Calu3 (cell line): ENCODE measurements at places on chromosomes 6 and 20. TPM values are rescaled to one million over a fixed set of nuclear protein-coding genes. Genes with fewer than 3 reads are reported as not detected.
A peak's percentile ranks its signal among the peaks of the same experiment; 100 is the strongest.

Gene ZNF133
- total RNA-seq = 4.6 and 5.0 TPM in 2 replicates

Gene C6orf132
- 85.8 and 88.5 TPM in 2 replicates for total RNA-seq

DNA sequence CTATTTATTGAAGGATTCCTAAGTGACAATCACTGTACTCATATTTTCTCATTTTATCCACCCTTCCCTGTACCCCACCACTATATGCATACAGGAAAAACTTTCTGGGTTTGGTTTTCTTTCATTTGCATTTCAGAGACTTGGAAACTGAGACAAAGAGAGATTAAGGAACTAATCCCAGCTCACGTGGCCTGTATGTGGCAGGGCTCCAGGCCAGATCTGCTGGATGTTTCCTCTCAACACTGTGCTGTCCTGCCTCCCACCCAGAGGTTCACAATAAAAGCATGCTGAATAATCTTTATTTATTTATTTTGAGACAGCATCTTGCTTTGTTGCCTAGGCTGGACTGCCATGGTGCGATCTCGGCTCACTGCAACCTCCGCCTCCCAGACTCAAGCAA lies 50.2 kb downstream of the CEP162 start:
- no peak overlapping the region for H3K27ac ChIP-seq
- H3K36me3 ChIP-seq = no peaks in the 10 kb centered on the region
- no peak for DNase-seq
- no peaks in the 10 kb centered on the region for H3K27me3 ChIP-seq
- H3K4me1 ChIP-seq = no peaks in the 10 kb centered on the region

- peaks cover 33% of the 10 kb centered on the region for H3K4me1 ChIP-seq
- no peak overlapping the region for H3K27ac ChIP-seq
- DNase-seq = no peak
- H3K36me3 ChIP-seq = no peaks in the 10 kb centered on the region
Observed at GRCh38 chr6:31086788-31087440, 25.5 kb downstream of the C6orf15 start.

Gene AGER
- total RNA-seq = 14.3 and 14.4 TPM in 2 replicates

DNA sequence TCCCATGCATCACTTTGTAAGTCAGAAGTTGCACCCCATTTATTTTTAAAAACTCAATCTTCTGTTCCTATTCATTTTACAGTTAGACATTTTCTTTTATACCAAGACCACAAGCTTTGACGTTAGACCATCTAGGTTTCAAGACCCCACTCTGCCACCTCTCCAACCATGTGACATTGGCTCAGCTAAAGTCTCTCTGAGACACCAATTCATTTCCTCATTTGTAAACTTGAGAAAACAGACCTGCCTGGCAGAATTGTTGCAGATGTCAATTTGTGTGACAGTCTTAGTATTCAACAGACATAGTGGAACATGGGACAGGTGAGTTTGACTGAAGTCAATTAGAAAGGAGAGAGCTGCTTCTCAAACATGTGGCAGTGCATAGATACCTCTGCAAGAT lies 55.6 kb upstream of the CSE1L start:
- no peaks in the 10 kb centered on the region for H3K4me1 ChIP-seq
- peaks cover 77% of the 10 kb centered on the region for H3K36me3 ChIP-seq
- no peak for DNase-seq
- no peaks in the 10 kb centered on the region for H3K27me3 ChIP-seq

- DNase-seq = no peak
- peaks cover 40% of the 10 kb centered on the region for H3K36me3 ChIP-seq
- no peak overlapping the region for H3K4me3 ChIP-seq
- H3K27ac ChIP-seq = peak overlapping the region; percentile 50
- peaks cover 73% of the 10 kb centered on the region for H3K4me1 ChIP-seq
Observed at GRCh38 chr6:46998436-46999017, 43.6 kb downstream of the ADGRF1 start.

GRCh38 chr6:121615493-121615892 lies 180.0 kb downstream of the GJA1 start:
- H3K27me3 ChIP-seq = no peaks in the 10 kb centered on the region
- H3K36me3 ChIP-seq = no peaks in the 10 kb centered on the region
- H3K4me1 ChIP-seq = peaks cover 12% of the 10 kb centered on the region

DNA sequence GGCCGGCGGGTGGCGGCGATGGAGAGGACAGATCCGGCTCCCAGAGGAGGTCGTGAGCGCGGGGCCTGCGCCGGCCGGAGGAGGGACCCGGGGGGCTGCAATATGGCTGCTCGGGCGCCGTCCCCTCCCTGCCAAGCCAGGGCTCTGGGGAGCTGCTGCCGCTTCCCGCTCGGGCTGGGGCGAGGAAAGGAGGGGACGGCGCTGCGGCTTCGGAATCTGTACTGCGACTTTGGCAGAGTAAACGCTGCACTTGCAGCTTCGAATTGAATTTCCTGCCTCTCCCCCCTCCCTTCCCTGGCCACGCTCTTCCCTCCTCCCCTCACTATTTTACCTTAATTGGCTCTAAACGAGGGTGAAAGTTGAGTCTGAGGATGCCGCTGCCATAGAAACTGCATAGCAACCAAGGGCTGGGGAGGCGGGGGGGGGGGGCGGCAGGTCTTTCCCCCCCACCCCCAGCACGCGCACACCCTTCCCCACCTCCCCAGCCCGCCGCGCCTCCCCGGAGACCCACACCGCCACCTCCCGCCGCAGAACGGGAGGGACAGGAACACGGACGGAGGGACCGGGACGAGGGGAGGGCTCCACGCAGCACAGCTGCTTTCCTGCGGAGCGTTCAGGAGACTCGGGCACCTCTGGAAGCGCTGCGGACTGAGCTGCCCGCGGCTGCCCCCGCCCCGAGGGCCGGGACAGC lies 93.9 kb downstream of the RNASET2 start:
- H3K27me3 ChIP-seq = peaks cover 53% of the 10 kb centered on the region
- H3K27ac ChIP-seq = no peak overlapping the region
- peak; percentile 39 for DNase-seq
- H3K4me1 ChIP-seq = no peaks in the 10 kb centered on the region
- peaks cover 11% of the 10 kb centered on the region for H3K36me3 ChIP-seq

Gene PTP4A1
- total RNA-seq = 97.3 and 110 TPM in 2 replicates

Gene DPPA5
- total RNA-seq = not detected in 2 replicates

DNA sequence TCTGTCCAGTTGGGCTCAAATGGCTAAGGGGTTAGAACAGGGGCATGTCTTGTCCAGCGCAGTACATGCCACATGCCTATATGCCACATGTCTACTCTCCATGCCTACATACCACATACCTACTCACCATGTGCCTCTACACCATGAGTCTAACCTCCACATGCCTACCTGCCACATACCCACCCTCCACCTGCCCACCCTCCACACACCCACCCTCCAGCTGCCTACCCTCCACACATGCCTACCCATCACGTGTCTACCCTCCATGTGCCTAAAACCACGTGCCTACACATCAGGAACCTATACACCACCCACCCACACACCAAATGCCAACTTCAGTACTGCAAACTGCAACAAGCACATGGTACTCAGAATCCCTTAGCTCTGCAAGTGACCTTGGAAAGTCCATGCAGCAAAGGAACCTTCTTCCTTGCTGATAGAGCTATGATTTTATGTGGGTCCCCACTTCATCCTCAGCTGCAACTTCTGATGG lies 113.0 kb upstream of the CST7 start:
- no peaks in the 10 kb centered on the region for H3K36me3 ChIP-seq
- no peaks in the 10 kb centered on the region for H3K4me1 ChIP-seq
- DNase-seq = no peak
- no peak overlapping the region for H3K4me3 ChIP-seq

- H3K27me3 ChIP-seq = no peaks in the 10 kb centered on the region
- peaks cover 24% of the 10 kb centered on the region for H3K4me1 ChIP-seq
Observed at GRCh38 chr6:109925075-109925474, 53.0 kb upstream of the GPR6 start.

Gene NKX2-2
- total RNA-seq = not detected in 2 replicates

DNA sequence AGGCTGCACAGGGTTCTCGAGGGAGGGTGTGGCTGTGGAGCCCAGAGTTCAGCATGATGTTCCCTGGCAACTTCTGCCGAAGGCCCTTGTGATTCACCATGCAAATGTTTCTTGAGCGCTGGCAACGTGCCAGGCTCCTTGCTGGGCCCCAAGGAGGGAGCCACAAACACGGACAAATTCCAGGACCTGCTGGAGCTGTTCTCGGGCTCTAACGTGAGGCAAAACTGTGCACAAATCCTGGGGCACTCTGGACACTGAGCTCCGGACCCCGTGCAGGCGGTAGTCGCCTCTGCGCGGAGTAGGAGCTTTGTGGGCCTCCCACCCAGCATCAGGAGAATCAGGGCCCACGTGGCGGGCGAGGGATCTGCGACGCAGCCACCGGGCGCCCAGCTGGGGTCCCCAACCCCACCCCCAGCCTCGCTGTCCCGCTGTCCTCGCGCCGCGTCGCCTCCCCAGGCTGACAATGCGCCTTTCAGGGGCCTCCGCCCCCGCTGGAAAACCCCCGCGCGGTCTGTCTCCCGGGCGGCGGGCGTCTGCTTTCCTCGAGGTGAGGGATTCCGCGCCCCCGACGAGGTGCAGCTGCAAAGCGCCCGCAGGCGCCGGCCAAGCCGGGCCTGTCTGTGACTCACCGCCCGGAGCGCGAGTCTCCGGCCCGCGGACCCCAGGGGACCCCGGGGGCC lies 31.7 kb upstream of the SCUBE3 start:
- peak overlapping the region; percentile 47 for H3K4me3 ChIP-seq
- peaks cover 11% of the 10 kb centered on the region for H3K36me3 ChIP-seq
- peaks cover 60% of the 10 kb centered on the region for H3K4me1 ChIP-seq
- peak; percentile 85 for DNase-seq
- no peaks in the 10 kb centered on the region for H3K27me3 ChIP-seq

Gene COL9A3
- 2.7 TPM in 2 replicates for total RNA-seq

DNA sequence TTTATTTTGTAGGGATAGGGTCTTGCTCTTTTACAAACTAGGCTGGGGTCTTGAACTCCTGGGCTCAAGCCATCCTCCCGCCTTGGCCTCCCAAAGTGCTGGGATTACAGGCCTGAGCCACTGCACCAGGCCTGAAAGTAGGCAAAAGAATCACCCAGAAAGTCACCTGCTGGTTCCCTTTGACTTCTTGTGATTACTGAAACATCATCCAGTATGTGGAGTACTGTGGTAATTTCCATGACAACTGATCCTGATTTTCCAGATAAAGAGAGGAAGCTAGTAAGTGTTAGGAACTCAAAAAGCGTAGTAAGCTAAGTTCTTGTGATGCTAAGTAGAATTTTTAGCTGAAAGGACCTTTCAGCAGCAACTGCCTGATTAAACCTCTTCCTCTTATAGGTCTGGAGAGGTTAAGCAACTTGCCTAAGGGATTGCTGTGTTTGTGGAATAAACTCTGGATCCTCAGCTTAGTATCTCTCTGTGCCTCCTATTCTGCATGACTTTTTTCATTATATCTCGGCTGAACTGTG lies 16.8 kb downstream of the RALY start:
- H3K36me3 ChIP-seq = peaks cover 5% of the 10 kb centered on the region
- H3K4me1 ChIP-seq = peaks cover 61% of the 10 kb centered on the region
- no peaks in the 10 kb centered on the region for H3K27me3 ChIP-seq
- no peak overlapping the region for H3K27ac ChIP-seq
- no peak for DNase-seq

GRCh38 chr6:19855536-19855935 lies 18.4 kb downstream of the ID4 start:
- H3K27me3 ChIP-seq = no peaks in the 10 kb centered on the region
- no peak overlapping the region for H3K27ac ChIP-seq
- H3K36me3 ChIP-seq = peaks cover 4% of the 10 kb centered on the region
- no peak overlapping the region for H3K4me3 ChIP-seq

GRCh38 chr6:85490516-85491248 lies 40.8 kb downstream of the NT5E start:
- no peaks in the 10 kb centered on the region for H3K27me3 ChIP-seq
- H3K4me1 ChIP-seq = peaks cover 27% of the 10 kb centered on the region
- DNase-seq = peak; percentile 39
- no peak overlapping the region for H3K4me3 ChIP-seq

DNA sequence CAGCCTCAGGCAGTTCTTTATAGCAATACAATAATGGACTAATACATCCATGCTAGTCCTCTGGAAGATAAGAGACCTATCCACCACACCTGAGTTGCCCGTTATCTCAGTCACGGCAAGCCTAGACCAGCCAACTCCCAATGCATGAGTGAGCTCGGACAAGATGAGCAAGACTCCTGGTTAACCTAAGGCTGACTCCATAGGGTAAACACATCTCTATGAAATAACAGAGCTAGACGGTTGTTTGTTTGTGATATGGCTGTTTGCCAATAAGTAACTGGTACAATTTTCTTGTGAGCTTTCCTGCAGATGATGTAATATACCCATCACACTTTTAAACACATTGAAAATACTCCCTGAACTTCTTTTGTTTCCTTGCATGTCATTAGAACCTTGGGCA lies 70.6 kb upstream of the PHACTR1 start:
- H3K4me1 ChIP-seq = no peaks in the 10 kb centered on the region
- H3K27me3 ChIP-seq = peaks cover 13% of the 10 kb centered on the region
- no peak overlapping the region for H3K27ac ChIP-seq

Gene GLYATL3
- not detected in 2 replicates for total RNA-seq

DNA sequence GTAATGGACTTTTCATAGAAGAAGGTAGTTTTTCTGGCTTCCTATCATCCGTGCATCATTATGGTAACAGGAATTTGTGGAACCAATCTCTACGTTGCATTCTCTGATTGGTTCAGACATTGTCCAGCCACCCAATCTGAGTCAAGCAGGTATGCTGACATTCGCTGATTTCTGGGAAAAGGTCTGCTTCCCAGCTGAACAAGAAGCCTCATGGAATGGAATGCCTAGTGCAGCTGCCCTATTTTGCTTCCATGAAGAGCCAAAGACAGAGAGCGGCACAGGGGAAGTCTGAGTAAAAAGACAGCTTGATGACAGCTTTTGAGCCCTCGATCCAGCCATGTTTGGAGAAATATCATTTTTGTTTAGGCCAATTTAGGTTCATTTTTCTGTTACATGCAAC lies 38.5 kb upstream of the TXLNB start:
- H3K4me3 ChIP-seq = no peak overlapping the region
- no peak overlapping the region for H3K27ac ChIP-seq
- H3K27me3 ChIP-seq = no peaks in the 10 kb centered on the region
- no peaks in the 10 kb centered on the region for H3K36me3 ChIP-seq
- no peak for DNase-seq
- H3K4me1 ChIP-seq = no peaks in the 10 kb centered on the region

Gene MRPL14
- 98.9 and 103 TPM in 2 replicates for total RNA-seq

- H3K4me3 ChIP-seq = no peak overlapping the region
- H3K4me1 ChIP-seq = no peaks in the 10 kb centered on the region
- no peak for DNase-seq
- no peak overlapping the region for H3K27ac ChIP-seq
- H3K36me3 ChIP-seq = no peaks in the 10 kb centered on the region
Observed at GRCh38 chr6:90993770-90994169, 406.9 kb upstream of the MAP3K7 start.

DNA sequence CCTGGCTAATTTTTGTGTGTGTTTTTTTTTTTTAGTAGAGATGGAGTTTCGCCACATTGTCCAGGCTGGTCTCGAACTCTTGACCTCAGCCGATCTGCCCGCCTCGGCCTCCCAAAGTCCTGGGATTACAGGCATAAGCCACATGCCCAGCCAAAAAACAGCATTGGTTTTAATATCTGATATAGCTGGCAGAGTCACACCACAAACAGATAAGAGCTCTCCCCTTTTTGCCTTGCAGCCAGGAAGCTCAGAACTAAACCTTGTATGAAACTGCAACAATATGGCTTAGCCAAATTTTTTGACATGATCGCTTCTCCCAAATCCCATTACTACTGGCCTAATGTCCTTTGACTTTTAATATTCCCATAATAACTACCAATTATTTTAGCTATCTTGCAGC lies 4.9 kb downstream of the ACOT8 start:
- no peaks in the 10 kb centered on the region for H3K27me3 ChIP-seq
- H3K27ac ChIP-seq = no peak overlapping the region

- no peaks in the 10 kb centered on the region for H3K27me3 ChIP-seq
- no peak overlapping the region for H3K27ac ChIP-seq
- DNase-seq = no peak
- peaks cover 45% of the 10 kb centered on the region for H3K4me1 ChIP-seq
- peaks cover 91% of the 10 kb centered on the region for H3K36me3 ChIP-seq
Observed at GRCh38 chr20:63703471-63703975, 4.3 kb downstream of the ARFRP1 start.

Gene ZDHHC14
- total RNA-seq = 17.3 and 18.6 TPM in 2 replicates

Gene NRSN1
- total RNA-seq = 0.14 TPM in 1 of 2 replicates, not detected in the other
